ENCODE measurements at places on chromosomes 3 and 15.

- DNase-seq = peak; percentile 43
Observed at GRCh38 chr3:51675201-51675611, 4.2 kb downstream of the TEX264 start.

- DNase-seq = no peak
Observed at GRCh38 chr3:124084022-124084881, 92.3 kb upstream of the ROPN1 start.

DNA sequence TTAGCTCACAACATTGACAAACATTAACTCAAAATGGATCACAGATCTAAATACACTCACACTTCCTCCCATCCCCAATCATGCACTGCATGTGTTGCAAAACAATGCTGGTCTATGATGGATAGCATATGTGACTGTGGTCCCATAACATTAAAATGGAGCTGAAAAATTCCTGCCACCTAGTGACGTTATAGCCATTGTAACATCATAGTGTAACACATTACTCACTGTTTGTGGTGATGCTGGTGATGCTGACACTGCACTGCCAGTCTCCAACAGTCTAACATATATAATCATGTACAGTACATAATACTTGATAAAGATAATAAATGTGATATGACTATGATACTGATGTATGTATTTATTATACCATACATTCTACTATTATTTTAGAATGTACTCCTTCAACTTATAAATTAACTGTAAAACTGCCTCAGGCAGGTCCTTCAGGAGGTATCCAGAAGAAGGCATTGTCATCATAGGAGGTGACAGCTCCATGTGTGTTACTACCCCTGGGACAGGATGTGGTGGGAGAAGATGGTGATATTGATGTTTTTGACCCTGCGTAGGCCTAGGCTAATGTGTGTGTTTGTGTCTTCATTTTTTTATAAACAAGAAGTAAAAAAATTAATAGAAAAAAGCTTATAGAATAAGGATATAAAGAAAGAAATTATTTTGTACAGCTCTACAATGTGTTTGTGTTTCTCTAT lies 41.3 kb downstream of the TXNRD3 start:
- no peak for DNase-seq

DNA sequence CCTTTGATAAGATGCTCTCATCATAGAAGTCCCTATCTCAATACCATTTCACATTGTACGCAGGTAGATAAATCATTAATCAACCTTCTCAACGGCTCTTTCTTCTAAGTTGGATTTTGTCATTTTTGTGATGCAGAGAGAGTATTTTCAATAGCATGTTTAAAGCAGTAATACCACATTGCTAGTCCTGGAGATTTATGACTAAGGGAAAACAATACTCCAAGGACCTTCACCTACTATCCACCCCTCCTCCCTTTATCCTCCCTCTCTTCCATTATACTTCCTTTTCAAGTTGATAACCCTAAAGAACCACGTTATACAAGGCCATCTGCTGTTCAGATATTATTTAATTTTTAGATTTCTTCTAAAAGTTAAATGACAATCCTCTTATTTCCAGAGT lies 65.3 kb upstream of the CHMP2B start:
- no peak for DNase-seq

GRCh38 chr3:102290241-102290640 lies 144.6 kb upstream of the ZPLD1 start:
- no peak for DNase-seq

- DNase-seq = no peak
Observed at GRCh38 chr3:53989451-53989850, 97.8 kb upstream of the SELENOK start.

- DNase-seq = no peak
Observed at GRCh38 chr15:70589728-70590127, 173.6 kb downstream of the UACA start.

- DNase-seq = peak; percentile 29
Observed at GRCh38 chr3:72446218-72447058, 401.8 kb downstream of the SHQ1 start.

GRCh38 chr3:117114517-117115265 lies 405.1 kb downstream of the TUSC7 start:
- no peak for DNase-seq

DNA sequence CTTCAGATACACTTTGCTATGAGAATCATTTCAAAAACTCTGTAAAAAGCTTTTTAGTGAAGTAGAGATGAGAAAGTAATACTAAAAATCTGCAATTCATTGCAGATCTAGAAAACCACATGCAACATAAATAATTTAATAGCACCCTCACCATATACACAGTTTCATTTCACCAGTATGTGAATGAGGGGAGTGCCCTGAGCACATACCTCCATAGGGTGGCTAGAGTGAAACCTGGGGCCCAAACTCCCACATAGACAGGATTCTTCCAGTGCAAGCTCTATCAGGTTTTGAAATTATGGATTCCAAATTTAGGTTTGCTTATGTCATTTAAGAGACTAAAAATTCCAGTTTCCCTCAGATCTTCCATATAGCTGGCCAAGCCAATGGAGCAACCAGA lies 973.4 kb upstream of the CFAP20DC start:
- no peak for DNase-seq

GRCh38 chr3:195033531-195034091 lies 237.3 kb downstream of the XXYLT1 start:
- peak; percentile 7 for DNase-seq

GRCh38 chr15:90513448-90513847 lies 16.3 kb upstream of the CRTC3 start:
- DNase-seq = no peak

DNA sequence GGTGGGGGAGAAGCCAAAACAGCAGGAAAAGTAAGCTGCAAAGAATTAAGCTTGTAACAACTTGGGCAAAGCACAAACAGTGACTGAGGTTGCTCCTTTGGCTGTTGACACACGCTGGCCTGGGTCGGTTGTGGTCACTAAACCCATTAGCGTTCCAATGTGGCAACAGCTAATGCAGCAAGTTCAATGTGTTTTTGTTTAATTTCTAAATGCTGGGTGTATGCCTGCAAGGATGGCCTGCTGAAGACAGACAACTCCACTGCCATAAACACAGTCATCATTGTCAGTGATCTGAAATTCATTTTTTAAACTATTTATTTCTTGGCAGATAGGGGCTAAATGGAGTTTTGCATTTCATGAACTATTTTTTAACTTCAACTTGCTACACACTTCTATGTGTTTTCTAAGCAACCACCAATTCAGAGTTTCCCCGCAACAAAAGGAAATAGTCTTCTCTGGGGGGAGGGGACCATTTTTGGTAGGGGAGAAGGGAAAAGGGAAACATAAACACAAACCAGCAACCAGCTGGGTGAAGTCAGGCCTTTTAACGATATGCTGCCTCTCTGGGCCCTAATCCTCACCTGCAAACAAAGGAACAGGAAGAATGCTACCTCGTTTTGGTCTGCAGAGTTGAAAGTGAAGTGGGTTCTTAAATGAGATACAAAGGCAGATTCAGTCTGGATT lies 34.8 kb upstream of the WNT5A start:
- no peak for DNase-seq

- peak; percentile 98 for DNase-seq
Observed at GRCh38 chr15:92803852-92804609, 96.1 kb upstream of the CHD2 start.

Measured in ACHN (cell line).